NCI-H69 (cell line): ENCODE measurements at places on chromosomes 2 and 18.

GRCh38 chr2:79275863-79276262 lies 116.3 kb upstream of the REG3A start:
- no peak for DNase-seq

GRCh38 chr2:3483227-3483985 lies 35.9 kb downstream of the ADI1 start:
- no peak for DNase-seq

GRCh38 chr2:12881952-12882351 lies 165.2 kb downstream of the TRIB2 start:
- no peak for DNase-seq

- DNase-seq: no peak
Measured at GRCh38 chr2:138125306-138126288, 161.3 kb downstream of the HNMT start.

DNA sequence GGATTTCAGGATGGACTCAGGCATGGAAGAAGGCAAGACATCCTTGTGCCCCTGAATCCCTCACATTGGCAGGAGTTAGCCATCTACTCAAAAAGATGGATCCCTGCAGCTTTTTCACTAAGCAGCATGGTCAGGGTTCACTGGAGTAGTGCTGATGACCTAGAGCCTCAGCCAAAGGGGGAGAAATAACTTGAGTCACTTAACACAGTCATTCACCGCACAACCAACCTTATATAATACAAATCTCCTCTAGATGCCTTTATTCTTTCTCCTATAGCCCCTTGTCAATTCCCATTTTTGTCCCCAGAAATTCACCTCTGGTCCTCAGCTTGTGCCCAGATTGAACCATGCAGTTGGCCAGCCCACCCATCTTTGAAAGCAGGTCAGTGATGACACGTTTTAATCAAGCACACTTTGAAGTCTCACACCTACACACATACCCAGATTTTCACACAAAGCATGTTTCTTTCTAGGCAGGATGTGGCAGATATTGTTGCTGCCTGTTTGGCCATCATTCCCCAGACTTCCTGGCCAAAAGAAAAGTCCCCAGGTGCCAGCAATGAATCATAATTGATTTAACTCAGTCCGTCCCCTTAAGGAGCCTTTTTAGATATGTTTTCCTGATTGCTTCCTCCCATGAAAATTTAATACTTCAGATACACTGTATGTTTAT lies 84.2 kb downstream of the LBH start:
- DNase-seq: no peak

DNA sequence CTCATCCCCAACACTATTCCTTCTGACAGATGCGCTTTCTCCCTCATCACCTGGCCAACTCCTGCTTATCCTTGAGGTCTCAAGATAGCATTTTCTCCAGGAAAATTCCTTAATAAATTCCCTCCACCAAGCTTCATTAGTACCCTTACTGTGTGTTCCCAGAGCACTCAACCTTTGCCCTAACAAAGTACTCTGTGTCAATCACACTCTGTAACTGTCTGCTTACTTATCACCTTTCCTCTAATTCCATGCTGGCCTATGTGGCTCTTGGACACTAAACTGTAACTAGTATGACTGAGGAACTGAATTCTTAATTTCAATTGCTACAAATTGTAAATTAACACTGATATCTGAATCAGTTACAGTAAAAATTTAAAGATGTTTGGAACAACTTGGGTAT lies 17.9 kb upstream of the NEUROD1 start:
- no peak for DNase-seq

- DNase-seq: no peak
Measured at GRCh38 chr2:102053096-102053495, 61.3 kb downstream of the IL1R2 start.

DNA sequence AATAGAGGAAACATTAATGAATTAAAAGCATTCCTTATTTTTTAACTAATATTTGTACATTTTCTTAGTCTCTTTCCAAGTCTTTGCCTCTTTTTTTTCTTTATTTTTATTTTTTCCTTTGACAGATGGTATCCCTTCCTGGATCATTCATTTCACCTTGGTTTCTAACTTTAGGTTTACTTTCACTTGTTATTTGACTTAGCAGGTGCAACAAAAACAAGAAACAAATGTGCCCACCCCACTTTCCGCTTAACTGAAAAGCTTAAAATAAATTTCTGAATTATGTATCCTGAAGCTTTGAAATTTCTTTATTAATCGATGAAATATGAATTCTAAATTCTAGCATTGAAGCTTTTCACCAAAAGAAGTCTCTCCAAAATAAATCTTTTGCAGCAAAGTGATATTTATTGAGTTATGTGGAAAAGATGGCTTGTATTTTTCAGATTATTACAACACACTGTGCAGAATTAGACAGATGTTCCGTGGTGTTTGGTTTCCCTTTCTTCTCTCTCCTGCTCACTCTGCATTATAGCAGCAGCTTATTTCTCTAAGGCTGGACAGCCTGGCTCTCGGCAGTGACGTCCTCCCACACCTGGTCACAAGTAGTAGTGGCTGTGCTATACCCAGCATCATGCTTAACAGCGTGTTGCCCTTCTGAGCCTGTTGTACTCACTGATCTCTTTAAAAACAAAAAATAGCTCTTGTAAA lies 99.1 kb upstream of the ZNF397 start:
- peak; percentile 71 for DNase-seq

DNA sequence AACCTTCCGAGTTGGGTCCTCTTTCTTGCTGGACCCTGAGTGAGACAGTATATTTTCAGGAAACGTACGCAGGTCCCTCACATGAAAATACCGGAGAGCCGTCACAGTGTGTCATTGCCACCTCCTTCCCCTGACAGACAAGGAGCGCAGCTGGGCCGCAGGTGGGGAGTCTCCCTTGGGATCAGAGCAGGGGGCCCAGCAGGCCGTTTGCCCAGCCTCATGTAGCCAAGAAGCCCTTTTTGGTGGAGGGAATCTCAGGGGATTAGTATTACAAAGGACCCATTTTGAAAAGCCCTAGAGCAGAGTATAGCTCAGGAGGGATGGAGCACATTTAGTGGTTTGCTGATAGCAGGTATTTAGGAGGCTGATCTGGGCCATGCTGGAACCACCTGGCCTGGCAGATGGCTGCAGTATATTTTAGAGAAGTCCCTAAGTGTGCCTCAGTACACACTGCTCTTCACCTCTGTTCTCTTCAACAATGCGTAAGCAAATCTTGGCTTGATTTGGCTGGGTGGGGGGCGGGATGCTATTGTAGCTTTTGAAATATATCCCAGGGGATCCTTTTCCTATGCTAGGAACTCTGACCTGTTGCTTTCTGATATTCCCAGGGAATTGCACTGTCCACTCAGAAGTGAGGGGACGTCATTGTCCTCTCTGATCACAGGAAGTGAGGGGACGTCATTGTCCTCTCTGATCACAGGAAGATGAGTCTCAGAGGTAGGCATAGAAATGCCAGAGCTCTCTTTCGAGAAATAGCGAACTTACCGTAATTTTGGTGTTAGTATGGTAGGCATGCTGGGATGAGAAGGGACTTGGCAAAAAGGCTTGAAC lies 171.9 kb downstream of the HRH4 start:
- peak; percentile 93 for DNase-seq

- no peak for DNase-seq
Measured at GRCh38 chr2:70988151-70988550, 6.5 kb downstream of the TEX261 start.

- no peak for DNase-seq
Measured at GRCh38 chr2:86157009-86157556, 38.2 kb downstream of the IMMT start.

- DNase-seq: peak; percentile 10
Measured at GRCh38 chr2:59342166-59342565, 1101.0 kb upstream of the FANCL start.

DNA sequence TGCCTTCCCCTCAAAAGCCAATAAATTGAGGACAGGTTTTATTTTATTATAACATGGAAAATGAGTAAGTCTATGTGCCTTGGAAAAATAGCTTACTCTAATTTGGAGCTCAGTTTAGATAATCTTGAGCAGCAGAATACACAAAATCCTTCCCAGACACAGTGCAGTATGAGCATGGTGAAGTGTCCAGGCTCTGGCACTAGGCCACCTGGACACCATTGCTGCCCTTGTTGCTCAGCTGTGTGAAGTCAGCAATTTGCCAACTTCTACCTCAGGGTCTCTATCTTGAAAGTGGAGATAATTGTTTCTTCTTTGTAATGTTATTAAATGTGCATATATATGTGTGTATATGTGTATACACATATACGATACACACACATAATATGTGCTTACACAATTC lies 104.9 kb upstream of the CAVIN2 start:
- DNase-seq: no peak

DNA sequence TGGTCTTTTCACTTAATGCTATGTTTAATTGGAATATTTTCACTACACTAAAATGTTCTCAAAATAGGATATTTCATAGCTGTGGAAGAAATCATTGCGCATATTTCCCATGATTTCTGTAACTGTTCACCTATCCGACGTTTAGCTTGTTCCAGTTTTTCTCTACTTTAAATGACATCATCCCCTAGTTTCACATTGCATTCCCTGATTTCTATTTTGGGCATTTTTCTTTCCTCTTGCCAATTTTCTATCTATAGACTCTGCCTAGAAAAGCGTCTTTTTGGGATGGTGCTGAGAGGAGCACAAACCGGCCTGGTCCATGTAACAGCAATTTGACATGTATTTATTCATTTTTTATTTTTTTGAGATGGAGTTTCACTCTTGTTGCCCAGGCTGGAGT lies 163.4 kb downstream of the SH3RF3 start:
- no peak for DNase-seq

GRCh38 chr2:860259-860855 lies 90.3 kb upstream of the SNTG2 start:
- DNase-seq: no peak

- peak; percentile 17 for DNase-seq
Measured at GRCh38 chr2:33034784-33035183, 88.0 kb downstream of the LTBP1 start.

DNA sequence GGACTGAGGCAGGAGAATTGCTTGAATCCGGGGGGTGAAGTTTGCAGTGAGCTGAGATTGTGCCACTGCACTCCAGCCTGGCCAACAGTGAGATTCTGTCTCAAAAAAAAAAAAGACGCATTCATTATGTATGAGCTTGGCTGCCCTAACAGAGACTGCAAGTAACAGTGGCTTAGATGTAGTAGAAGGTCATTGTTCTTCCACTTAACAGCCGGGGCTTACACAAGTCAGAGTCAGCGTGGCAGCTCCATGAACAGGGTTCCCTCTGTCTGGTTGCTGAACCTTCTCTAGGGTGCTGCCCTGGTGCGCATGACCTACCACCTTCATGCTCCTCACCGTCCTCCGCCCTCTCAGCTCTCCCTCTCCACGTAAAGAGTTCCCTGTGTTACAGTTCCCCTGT lies 49.1 kb upstream of the IGFBP2 start:
- no peak for DNase-seq

- peak; percentile 83 for DNase-seq
Measured at GRCh38 chr2:7053650-7054265, 136.5 kb downstream of the RNF144A start.

DNA sequence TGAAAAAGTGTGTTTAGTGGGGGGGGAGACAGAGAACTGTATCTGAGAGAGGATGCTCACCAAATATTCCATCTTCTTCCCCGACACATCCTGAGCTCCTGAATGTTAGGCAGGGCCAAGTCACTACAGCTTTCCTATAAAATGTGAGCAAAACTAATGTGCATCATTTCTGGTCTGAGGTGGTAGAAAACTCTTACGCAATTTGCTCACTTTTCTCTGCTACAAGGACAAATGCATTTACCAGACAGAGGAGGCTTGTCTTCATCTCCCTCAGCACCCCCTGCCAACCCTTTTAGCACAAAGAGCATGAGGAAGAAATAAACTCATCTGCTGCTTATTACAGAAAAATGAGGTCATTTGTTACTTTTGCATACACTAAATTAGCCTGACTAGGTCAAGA lies 554.0 kb downstream of the RNF144A start:
- no peak for DNase-seq

DNA sequence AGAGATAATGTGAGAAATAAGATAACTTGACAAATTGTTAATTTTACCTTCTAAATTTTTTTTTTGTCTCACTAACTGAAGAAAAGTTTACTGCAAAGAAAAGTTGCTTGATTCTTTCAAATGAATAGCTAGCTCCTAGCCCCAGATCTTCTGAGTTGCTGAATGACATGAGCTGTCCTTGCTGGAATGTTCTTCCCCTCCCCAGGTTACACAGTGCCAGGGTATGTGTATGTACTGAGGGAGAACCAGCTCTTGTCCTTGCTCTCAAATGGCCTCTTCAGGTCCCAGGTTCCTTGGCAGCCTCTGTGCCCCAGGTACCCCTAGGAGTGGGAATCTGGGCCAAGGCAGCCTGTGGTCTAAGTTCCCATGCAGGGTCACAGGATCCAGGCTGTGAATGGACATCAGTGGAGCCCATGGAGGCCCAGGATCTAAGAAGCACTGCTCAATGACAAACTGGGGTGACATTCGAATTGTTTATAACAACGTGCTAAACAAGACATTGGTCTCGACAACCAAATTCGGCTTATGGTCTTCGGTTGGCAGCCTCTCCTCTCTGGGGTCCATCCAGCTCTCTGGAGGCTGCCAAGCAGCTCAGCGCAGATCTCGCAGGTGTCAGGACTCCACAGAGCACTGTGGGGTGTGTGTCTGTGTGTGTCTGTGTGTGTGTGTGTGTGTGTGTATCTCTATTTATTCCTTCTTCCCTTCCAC lies 17.1 kb upstream of the INO80C start:
- DNase-seq: no peak

DNA sequence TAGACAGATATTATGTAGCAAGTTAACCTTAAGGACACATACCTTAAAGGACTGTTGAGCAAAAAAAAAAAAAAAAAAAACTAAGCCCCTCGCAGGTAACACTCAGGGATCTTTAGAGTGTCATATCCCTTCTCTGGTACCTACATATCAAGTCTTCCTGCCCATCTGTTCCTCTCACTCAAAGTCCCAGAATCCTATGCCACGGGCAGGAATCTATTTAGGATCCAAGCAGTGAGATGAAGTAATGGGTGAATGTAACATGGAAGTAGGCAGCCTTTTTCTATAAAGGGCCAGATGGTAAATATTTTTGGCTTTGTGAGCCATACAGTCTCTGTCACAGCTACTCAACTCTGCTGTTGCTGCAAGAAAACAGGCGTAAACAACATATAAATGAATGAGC lies 496.7 kb downstream of the STK39 start:
- DNase-seq: peak; percentile 5

DNA sequence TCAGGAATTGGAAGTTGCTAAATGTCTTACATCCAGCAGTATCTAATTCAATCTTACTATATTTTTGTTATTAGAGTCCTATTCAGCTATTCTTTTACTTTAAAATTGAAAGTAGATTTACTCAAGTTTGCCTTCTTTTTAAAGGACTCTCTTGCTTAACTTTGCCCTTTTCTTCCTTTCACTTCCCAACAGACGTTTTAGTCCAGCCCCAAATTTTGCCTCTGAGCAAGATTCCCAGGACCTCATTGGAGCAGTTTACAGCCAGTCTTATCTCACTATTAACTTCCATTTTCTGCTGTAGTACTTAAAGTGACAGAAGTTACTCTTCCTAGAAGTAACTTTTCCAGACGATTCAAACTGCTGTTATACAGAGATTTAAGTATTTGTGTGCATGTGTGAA lies 1.7 kb upstream of the PRKD3 start:
- DNase-seq: no peak

- no peak for DNase-seq
Measured at GRCh38 chr2:61557381-61557780, 19.2 kb upstream of the XPO1 start.
